Muscle of back (tissue), 13 donors: ENCODE measurements at places on chromosomes 12 and 14.
A peak's percentile ranks its signal among the peaks of the same experiment; 100 is the strongest.

- no peak for DNase-seq
These were observed 14.4 kb downstream of the FAM222A start for GRCh38 chr12:109727746-109728726.

DNA sequence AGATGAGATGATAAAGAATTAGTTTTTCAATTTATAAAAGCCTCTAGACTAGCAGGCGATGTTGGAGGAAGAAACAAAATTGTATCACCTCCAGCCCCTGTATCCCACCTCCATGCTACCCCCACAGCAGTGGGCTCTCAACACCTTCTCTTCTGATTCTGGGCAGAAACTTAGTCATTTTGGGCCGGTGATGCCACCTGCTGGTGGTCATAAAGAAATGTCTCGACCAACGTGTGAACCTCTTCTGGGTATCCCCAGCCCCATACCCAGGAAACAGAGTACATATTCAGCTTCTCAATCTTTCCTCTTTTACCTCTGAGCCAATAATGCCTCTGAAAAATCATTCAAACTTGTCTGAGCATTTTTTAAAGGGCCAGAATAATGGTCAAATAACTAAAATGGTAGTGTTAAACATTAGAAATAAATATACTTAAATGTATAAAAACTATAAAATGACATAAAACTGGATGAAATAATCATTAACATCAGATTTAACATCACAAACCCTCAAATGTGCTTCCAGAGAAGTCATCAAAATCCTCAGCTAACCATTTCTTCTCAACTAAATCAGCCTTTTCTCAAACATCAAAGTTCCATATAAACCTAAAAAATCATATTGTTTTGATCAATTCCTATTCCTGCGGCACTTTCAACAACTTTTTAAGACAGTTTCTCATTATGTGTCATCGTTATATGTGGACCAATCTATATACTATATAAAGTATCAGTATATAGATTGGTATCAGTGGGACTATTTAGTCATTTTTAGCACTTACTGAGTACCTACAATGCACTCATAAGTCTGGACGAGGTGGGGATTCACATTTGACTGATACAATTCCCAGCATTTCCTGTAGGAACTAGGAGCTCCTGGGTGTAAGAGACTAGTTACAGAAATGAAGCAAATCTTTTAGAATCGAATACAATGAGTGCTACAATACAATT, 69.4 kb downstream of the ATXN2 start:
- DNase-seq: peak; percentile 63

DNA sequence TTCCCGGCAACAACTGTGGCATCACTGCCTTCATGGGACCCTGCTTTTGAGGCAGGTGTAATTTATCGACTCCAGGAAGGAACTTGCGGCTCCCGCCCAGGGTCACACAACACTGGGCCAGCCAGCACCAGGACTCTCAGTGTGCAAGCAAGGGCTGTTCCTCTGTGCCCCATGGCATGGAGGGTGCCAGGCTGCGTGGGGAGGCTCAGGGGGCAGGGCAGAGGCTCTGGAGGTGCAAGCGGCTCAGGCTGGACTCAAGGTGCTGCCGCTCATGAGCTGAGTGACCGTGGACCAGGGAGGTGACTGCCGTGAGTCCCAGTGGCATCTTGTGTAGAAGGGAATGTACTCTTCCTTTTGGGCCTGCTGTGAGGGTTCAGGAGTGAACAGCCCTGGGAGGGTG, 57.6 kb downstream of the SLC24A4 start:
- DNase-seq: no peak

- no peak for DNase-seq
These were observed 54.2 kb upstream of the JDP2 start for GRCh38 chr14:75373616-75374015.

GRCh38 chr12:58356794-58357193, 415.4 kb downstream of the ATP23 start:
- DNase-seq: no peak

- no peak for DNase-seq
These were observed 59.2 kb upstream of the TSPAN8 start for GRCh38 chr12:71216725-71217579.

GRCh38 chr12:52835271-52836041, 1.3 kb upstream of the KRT79 start:
- DNase-seq: no peak

DNA sequence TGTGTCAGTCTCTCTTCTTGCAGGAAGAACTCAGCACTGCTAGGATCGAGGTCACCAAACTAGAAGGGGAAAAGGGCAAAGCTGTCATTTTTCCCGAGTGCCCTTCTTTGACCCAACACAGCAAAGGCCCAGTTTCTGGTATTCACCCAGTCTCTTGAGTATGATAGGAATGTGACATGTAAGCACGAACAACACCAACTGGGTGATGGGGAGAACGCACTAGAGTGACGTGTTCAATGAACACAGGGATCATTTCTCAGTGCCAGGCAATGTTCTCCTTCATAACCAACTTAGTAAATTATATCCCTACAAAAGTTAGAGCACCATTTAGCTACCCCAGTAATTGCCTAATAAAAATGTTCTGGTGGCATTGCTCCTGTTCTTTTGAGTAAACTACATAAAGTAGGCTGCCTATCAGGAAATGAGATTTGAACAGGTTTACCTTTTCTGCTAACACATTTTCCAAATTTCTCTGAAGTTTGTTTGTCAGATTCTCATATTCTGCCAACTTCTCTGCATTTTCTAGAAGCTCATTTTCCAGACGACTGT, 64.5 kb downstream of the NIN start:
- no peak for DNase-seq

DNA sequence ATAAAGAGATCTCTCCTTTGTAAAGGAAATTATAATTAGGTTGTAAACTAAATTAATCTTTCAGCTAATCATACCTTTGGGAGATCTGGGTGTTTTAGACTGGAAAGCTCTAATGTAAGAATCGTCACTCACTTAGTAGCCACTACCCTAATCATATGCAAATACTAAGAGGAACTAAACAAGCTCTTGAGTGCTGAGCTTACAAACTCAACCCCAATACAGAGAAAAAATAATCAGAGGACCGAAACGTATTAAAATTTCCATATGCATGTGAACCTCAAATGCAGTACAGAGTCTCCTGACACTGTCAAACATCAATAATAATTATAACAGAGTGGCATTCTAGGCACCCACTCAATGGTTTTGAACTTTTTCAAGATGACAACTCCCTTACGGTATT, 235.3 kb upstream of the FOXN3 start:
- no peak for DNase-seq

DNA sequence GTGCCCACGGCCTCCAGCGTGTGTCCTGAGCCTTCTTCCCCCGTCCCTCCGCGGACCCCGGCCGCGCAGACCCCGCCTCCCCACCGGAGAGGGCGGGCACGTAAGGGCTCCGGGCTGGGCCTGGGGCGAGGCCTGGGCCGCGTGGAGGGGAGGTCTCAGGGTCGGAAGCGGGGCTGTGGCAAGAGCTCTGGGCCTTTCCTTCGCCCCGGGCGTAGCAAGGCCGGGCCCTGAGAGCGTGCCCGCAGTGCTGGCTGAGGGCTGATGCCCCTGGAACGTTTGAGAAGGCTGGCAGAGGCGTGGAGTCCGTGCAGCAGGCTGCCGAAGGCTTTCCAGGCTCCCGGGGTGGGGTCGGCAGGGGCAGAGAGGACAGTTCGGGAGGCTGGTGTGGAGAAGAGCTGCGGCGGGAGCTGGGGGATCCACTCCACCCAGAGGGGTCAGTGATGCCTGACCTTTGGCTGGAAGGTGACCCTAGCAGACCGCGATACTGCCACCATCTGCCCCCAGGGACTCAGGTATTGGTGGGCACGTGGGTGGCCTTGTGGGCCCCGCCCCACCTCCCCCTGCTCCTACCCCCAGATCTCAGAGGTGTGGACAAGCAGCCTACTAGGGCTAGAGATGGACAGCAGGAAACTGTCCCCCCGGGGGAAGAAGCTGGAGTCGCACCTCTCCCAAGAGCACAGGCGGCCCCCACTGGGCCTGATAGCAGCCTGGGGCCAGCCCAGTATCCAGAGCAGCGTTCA, 558 bp downstream of the TEX22 start:
- no peak for DNase-seq

DNA sequence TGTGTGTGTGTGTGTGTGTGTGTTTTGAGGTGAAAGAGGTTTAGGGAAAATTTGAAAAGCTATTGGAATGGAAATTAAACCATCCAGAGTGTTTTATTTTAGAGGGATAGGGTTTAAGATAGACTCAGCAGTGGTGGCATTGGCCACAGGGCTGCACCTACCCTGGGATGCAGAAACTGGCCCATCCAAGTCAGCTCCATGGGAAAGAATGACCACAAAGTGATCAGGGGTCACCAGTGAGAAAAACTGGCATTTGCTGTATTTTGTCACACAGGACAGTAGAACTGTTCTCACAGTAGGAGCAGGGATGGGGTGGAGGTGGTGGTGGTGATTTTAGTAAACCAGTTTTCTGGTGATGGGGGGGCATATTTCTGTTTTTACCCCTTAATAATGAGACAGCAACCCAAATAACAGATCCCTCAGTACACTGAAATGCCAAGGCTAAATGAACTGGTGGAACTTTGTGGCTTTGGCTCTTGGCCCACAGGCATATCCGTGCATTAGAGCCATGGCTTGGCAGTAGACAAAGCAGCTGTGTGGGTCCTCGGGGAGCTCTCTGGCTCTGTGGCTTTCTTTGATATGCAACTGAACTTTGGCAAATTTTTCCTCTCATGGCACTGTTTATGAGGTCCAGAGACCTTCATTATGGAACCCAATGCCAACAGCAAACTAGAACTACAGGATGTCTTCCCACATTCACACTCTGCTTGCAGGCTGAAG, 348.3 kb downstream of the ZFP36L1 start:
- DNase-seq: peak; percentile 78

GRCh38 chr12:124761871-124762270, 101.8 kb downstream of the SCARB1 start:
- no peak for DNase-seq

GRCh38 chr14:61064210-61064609, 83.2 kb downstream of the SLC38A6 start:
- no peak for DNase-seq

DNA sequence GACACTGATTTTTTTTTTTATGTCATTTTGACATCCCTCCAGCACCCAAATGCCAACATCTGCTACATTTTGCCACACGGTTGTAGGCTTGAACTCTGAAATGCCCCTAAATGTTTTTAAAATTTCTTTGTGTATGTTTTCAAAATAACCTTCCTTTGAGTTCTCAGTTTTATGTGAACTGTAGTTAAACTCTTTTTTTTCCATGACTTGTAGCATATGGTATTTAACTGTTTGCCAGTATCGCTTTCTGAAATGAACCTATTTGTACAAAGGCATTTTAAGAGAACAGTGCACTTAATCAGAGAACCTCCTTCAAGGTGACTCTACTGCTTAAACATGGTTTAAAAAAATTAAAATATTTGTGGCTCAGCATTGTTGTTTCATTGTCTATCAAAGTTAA, 61.5 kb downstream of the PDE3A start:
- DNase-seq: no peak

DNA sequence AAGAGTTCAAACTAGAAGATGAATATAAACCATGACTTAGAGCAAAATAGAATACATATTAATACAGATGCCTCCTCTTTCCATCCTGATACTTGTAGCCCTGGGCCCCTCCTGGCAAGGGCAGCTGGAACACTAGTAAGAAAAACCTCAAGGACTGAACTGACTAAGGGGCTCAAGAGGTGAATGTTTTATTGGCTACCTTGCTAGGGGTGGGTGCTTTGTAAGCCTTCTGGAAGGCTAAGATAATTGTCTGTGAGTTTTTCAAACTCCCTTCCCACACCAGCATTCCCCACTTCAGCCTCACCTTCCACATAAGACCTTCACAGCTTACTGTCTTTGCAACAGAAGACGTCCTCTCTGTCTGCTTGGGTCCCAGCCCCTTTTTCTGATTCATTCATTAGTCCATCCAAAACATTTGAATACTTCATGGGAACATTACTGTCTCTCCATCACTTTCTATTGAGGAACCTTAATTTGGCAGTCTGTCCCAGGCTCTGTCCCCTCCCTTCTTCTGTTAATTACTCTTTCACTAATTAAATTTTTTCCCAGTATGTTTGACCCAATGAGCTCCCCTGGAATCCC, 1.1 kb upstream of the MARCHF9 start:
- no peak for DNase-seq

DNA sequence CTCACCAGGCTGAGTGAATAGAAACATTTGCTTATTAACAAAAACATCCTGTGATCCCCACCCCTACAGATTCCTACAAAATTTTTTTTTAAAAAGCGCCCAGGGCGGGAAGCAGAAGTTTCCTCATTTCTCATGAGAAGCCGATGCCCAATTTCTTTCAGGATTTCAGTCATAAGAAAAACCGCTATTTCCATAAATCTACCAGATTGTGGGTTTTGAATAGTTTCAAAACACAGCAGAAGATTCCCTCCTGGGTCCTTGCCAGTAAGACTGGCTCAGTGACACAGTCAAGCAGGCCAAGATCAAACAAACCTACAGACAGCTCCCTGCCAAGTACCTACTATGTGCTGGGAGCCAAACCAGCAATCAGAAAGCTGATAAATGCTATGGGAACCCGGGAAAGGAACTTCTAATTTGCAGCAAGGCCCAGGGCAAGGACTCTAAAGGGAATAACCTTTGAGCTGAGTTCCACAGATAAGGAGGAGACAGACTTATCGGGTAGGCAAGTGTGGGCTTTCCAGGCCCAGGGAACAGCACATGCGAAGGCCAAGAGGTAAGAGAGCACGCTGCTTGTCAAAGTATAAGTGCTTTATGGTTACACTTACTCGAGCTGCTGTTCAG, 68.7 kb downstream of the CCDC88C start:
- no peak for DNase-seq

DNA sequence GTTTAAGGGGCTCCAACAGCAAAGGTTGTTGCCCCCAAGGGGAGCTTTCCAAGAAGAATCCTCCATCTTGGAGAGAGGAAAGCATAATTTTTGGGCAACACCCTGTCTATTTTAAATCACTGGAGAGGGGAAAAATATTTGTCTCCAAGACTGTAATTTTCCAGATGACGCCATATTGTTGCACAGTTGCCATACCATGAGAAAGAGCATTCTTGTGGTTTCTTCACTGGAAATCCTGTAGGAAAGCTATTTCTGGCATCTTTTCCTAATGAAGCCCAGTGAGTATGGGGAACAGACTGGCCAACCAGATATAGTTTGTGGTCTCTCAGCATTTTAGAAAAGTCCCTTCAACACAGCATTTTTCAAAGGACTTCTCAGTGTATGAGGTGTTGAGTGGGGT, 88.1 kb upstream of the MANSC4 start:
- peak; percentile 96 for DNase-seq

DNA sequence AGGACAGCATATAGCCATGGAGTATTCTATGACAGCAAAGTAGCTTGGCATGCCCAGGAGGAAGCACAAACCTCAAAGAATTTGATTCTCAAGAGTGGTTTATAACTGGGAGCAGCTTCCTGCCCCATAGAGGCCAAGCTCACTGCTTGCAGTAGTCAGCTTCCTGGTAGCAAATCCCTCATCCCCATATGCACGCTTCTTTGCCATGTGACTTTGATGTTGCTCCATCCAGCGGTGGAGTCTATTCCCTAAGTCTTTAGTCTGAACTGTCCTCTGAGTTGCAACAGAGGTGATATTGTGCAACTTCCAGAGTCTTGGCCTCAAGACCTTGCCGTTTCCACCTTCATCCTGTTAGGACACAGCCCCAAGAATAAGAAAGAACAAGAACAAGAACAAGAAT, 996.8 kb upstream of the TMEM132C start:
- no peak for DNase-seq

GRCh38 chr14:64816221-64816783, 63.4 kb downstream of the SPTB start:
- no peak for DNase-seq
